ENCODE measurements at places on chromosomes 2 and 18.
A peak's percentile ranks its signal among the peaks of the same experiment; 100 is the strongest.

DNA sequence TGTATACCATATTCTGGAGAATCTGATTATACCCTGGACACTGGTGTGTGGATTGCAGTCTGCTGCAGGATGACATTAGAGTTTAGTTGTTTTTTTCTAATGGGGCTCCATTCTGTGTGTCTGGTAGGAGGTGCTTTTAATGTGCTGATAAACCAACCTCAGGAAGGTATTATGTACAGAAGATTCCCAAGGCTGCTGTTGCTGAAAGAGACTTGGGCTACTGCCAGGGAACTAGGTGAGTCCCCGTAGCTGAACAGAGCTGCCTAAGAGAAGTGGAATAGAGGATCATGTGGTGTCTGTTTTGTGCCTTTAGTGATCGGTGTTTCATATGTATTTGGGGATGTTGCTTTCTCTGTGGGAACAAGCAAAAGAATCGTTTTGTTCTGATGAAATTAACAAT, 16.5 kb downstream of the SPATA3 start:
- no peak for DNase-seq

DNA sequence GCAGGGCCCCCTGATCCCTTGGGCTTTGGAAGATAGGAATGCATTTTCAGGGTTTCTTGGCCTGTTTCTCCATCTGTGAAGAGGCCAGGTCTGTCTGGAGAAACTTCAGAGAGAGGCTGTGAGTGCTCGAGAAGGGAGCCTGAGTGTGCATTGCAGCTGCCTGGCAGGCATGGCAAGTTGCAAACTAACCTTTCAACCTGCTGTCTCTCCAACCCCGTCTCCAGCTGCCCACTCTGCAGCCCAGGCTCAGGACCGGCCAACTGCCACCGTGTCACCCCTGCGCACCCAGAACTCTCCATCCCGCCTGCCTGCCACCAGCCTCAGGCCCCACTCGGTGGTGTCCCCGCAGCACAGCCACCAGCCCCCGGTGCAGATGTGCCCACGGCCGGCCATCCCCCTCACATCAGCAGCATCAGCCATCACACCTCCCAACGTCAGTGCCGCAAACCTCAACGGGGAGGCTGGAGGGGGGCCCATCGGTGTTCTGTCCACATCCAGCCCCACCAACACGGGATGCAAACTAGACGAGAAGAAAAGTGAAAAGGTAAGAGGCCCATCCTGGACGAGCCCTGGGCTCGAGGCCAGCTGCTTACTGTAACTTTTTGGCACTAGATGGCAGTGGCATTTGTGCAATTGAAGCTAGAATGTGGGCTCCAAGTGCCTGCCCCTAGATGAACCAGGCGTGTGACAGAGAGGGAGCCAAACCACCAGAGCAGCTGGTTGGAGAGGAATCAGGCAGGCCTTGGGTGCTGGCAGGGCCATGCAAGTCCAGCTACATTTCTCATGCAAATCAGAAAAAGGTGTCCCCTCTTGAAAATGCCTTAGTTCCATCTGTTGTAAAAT, 164.6 kb downstream of the SEPTIN10 start:
- no peak for DNase-seq

- DNase-seq, result no peak
These were observed 25.0 kb upstream of the SPP2 start for GRCh38 chr2:234025466-234025865.

DNA sequence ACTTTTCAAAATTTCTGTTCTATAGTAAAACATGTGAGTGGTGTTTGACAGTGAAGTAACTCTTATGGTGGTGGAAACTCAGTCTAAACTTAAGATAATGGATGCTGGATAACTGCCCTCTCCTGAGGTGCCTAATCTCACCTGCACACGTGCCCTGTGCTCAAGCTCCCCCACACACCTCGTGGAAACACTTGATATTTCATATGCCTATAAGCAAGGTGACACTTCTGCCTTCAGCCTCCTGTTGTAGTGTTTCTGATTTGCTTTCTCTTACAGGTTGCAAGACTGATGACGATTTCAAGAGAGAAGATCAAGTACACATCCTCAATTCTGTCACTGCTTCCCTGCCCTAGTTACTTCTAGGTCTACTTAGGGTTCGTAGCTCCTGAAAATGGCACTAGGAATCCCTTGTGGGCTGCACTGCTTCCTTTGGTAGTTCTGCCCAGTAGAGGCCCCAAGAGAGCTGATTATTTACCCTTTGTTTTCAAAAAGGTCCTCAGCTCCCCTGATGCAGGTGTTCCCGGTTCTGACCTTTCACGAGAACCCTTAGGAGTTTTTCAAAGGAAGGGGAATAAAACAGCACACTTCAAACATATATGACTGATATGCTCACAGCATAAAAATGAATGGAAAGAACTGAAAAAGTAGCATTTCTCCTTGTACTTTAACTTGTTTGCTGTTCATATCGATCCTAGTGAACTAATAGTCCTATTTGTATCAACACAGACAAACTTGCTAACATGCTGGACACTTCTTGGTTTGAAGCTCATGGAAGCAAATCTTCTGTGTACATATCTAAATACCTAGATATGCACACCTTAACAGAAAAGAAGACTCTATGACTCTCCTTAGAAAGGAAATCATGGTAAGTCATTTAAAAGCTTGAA, 6.7 kb downstream of the CAVIN2 start:
- no peak for DNase-seq

DNA sequence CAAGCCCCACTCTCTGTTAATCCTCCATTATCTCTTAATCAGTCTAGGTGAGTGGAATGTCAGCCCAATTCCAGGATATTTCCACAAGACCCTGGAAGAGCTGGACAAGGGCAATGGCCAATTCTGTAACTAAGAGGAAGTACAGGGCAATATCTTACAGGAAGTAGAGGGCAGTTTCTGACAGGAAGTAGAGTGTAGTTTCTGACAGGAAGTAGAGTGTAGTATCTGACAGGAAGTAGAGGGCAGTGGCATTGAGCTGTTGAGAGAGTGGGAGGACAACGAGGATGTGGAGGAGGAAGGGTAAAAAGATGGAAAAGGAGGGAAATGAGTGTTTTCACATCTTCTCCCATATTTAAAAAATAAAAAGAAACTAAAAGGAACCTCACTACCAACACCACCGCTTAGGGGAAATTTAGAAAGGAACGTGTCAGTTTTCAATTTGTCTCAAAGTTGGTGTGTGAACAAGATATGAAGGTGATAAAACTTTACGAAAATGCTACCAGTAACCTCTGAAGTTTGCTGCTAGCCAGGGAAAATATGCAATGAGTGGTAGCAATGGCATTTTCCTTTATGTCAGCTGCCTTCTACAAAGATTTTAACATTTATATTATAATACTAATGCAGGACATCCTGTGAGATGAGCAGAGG, 430.9 kb upstream of the HNRNPA3 start:
- DNase-seq, result no peak

DNA sequence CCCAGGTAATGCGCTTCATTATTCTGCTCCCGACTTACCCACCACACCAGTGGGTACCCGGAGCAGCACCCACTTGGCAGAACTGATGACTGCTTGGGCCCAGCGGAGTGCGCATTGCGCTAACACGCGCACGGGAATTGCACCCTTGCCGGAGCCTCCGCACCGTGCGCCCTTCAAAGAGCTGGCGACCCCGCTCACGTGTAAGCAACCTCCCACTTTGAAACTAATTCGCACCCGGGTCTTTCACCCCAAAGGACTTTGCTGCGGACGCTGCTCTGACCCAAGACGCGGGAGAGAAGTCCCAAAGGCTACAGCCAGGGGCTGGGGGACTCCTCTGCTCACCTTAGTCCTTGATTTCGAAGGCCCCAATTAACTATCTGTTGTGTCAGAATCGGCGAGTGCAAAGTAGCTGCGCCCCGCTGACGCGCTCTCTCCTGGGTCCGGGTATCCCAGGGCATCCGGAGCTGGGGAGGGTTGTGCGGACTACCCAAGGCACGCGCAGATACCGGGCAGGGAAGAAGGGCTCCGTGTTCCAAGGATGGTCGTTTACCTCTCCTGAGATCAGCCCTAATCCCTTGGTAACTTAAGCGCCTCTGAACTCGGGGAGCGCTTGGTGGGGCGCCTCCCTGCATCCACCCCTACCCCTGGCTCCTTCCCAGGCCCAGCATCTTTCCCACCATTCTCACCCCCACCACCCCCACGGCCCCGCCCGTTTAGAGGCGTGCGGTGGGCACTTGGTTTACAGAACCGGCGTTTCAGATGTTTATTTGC, 13.1 kb upstream of the SATB2 start:
- no peak for DNase-seq

DNA sequence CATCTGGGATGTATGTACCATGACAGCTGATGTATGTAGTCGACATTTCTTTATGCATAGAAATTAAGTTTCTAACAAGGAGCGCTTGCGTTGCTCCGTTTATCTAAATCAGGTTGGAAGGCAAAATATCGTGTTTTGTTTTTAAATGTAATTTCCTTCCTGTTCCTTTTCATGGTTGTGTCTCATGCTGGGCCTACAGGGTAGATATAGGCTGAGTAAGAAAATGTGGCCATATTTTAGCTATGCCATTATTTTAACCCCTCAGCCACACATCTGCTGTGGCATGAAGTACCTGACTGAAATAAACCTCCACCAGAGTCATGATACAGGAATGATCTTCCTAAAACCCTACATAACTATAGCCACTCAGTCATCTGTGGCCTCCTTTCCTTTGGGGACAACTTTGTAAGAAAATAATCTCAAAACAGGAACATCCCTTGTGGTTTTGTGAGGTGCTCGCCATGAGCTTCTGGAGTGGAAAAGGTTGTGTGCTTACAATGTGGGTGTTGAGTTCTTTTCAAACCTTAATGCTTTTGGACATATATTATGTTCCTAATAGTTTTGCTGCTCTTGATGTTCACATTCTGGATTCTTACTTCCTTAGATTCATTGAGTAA, 214.3 kb downstream of the FAM210A start:
- no peak for DNase-seq

DNA sequence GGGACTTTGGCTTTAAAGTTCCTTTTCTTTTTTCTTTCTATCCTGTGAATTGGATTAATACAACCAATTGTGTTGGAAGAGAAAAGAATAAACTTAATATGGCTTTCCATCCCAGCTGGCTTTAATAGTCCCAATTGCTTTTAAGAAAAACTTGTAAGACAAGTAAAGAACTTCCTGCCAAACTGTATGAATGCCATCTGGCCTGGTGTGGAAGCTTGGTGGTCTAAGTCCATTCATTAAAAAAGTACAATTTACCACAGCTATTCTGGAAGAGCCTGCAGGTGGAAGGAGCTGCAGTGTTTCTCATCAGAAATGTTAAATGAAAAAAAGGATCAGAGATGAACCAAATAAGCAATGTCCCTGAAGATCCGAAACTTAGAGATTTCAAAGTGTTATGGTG, 103.9 kb downstream of the KLHL14 start:
- no peak for DNase-seq

- no peak for DNase-seq
These were observed 43.3 kb upstream of the EDAR start for GRCh38 chr2:109032229-109032820.

GRCh38 chr2:142580691-142581090, 296.8 kb upstream of the KYNU start:
- DNase-seq, result no peak

GRCh38 chr2:209556354-209556961, 132.6 kb downstream of the MAP2 start:
- DNase-seq, result peak; percentile 32

DNA sequence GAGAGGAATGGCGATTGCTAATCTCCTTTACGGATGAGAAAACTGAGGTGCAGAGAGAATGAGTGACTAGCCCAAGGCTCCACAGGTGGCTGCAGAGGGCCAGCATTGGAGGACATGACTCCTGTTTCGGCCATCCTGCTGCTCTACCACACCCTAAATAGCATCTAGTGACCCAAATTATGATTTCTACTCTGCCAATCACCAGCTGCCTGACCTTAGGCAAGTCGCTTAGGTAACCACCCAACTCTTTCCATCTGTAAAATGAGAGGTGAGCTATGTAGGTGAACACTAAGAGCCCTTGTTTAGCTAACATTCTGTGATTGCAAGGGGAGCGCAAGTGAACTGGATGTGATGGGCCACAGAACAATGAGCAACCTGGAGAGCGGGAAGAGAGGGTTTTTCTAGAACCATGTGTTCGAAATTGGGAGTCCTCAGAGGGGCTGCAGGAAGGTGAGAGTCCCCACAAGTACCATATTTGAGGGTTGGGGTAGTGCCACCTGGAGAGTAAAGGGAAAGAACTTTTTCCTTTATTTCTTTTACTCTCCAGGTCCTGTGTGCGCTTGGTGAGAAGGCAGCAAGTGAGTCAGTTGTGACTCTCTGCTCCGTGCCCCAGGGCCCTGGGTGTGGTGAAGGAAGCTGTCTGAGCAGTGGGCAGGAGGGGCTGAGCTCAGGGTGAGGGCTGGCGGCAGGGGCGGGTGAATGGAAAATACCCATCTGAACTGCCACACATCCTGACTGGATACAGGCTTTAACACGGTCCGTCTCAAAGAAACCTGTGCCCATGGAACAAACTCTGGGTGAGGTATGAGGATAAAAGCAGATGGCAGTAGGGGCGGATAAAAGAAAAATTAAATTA, 2.4 kb downstream of the CYP27C1 start:
- DNase-seq, result no peak

- DNase-seq, result no peak
These were observed 146.0 kb downstream of the MYO1B start for GRCh38 chr2:191391171-191391570.

GRCh38 chr2:47437287-47437686, 34.3 kb downstream of the MSH2 start:
- peak; percentile 28 for DNase-seq

- DNase-seq, result no peak
These were observed 40.3 kb downstream of the COPS9 start for GRCh38 chr2:240095556-240096523.

DNA sequence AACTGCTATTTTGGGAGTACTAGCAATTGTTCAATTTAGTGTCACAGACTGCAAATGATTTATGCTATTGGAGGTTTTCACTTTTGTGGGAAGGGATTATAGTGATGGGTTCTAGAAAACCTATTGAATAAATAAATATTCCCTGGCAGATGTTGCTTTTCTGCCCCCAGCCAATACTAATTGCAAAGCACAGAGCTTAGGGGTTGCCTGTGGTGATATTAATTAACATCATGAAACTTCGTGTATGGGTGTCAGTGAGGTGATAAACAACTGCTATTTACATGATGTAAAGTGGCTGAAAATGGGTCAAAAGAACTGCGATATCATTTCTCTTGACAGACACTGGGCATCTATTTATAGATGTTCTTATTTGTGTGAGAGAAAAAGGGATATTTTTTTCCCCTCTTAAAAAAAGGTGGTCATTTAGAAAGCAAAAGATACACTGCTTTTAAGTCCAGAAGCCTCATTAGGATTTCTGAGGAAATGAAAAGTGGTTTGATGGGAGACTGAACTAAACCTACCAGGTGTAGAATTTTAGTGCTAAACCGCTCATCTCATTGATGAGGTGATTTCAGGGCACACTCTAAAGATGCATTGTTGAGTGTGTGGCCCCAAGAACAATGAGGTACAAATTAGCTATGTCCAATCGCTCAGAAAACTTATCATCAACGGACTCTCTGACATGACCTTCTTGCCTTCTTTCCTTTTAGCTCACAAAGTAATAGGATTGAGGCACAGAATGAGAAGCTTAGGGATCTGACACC, 116.7 kb upstream of the CHST9 start:
- DNase-seq, result no peak

GRCh38 chr2:106638043-106638442, 150.9 kb downstream of the CD8B2 start:
- DNase-seq, result peak; percentile 6
